ENCODE measurements at places on chromosomes 3 and 15.
A peak's percentile ranks its signal among the peaks of the same experiment; 100 is the strongest.

- no peak for DNase-seq
Measured at GRCh38 chr3:179088306-179088705, 16.7 kb upstream of the ZMAT3 start.

DNA sequence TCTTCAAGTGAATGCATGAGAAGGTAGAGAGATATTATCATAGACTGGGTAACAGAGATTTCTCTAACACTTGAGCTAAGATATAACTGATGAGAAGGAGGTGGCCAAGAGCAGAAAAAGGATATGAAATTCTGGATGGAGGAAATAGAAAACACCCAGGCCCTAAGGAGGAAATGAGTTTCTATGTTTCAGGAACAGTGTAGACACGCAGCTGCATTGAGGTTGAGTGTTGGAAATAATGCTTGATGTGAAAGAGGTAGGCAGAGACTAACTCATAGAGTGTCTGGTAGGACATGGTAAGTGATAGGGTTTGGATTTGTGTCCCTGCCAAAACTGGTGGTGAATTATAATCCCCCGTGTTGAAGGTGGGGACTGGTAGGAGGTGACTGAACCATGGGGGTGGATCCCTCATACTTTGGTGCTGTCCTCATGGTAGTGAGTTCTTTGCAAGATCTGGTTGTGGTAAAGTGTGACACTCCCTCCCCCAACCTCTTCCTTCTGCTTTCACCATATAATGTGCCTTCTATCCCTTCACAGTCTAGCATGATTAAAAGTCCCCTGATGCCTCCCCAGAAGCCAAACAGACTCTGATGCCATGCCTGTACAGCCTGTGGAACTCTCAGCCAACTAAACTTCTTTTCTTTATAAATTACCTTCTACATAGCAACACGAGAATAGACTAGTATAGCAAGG is 787.3 kb downstream of the EDEM1 start:
- DNase-seq: no peak

DNA sequence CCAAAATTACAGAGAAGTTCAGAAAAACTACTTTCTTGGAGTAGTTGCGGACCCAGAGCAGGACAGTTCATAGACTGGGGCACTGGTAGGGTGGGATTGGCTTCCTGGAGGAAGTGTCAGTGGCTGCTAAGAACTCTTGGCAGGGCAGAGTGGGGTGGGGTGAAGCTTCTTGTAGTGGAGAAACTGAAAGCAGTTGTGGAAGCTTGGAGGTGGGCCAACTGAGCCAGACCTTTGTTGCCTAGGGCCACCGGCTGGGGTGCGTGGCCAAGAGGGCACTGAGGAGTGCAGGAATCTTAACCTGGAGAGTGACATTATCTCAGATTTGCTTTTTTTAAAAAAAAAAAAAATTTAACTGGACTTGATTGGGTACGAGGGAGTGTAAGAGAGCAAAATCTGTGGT is 3.1 kb downstream of the KAT2B start:
- DNase-seq: no peak

DNA sequence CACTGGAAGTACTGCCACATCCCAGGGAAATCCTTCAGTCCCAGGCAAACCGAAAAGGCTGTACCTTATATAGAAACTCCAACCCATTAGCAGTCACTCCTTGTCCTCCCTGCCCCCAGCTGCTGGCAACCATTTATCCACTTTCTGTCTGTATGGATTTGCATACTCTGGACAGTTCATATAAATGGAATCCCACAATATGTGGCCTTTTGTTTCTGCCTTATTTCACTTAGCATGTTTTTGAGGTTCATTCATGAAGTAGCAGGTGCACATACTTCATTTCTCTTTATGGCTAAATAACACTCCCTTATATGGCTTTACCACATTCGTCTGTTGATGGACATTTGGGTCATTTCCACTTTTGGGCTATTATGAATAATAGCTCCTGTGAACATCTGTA is 51.6 kb upstream of the CMTM8 start:
- no peak for DNase-seq

DNA sequence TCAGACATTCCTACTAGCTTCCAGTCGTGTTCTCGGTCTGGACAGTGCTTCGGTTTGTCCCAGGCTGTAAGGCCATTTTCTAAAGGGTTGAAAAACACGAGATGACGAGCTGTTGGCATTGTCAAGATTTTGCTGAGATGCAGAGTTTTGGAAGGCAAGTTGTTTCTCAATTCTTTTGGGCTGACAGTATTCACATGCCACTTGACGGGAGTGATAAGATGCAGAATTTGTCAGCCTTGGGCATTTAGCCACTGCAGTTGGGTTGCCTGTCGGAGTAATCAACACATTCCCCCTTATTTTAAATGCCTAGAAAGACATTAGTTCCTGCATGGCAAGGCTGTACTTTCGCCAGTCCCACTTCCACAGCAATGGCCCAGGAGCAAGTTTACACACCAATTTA is 245.2 kb downstream of the NR1D2 start:
- DNase-seq: no peak

DNA sequence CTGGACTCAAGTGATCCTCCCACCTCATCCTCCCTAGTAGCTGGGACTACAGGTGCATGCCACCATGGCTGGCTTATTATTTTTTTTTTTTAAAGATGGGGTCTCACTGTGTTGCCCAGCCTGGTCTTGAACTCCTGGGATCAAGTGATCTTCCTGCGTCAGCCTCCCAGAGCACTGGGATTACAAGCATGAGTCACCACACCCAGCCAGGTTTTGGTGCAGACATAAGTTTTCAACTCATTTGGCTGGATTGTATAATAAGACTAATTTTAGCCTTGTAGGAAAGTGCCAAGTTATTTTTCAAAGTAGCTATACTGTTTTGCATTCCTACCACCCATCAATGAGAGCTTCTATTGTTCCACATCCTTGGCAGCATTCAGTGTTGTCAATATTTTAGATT is 32.1 kb downstream of the BUB1B start:
- peak; percentile 7 for DNase-seq

DNA sequence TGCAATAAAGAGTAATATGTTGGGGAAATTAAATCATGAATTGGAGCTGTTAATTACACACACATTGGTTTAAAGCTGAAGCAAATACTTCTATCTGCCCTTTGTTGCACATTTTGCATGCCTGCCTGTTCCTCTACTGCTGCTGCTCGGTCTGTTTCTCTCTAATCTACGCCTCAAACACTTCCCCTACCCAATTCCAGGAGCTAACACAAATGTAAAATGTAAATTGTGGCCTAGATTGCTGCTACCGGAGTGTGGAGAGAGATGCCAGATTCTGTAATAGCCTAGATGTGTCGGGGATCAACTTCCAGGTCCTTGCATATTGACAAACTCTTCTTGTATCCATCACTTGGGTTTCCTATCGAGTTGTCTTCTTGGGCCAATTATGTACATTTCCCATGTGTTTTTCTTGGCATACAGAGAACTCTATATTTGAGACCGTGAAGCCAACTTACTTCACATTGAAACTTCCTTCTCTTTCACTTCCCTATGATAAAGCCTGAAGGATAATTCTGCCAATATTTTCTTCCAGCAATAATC is 450.4 kb upstream of the NR2F2 start:
- DNase-seq: no peak

DNA sequence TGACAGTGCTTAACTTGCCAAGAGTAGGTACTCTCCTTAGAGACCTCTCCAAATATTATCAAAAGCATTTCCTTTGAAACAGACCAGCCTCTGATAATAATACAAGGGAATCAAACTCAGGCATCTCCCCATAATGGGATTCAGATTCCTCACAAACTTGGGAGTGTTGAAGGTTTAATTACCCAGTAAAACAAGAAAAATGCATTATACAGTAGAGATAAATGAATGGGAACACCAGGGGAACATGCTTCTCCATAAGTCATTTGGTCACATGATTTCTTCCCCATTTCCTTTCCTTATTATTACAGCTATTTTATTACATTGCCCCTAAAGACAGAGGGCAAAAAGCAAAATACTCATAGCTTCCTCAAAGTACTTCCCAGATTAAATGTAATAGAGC is 325.0 kb upstream of the CDIN1 start:
- DNase-seq: no peak

DNA sequence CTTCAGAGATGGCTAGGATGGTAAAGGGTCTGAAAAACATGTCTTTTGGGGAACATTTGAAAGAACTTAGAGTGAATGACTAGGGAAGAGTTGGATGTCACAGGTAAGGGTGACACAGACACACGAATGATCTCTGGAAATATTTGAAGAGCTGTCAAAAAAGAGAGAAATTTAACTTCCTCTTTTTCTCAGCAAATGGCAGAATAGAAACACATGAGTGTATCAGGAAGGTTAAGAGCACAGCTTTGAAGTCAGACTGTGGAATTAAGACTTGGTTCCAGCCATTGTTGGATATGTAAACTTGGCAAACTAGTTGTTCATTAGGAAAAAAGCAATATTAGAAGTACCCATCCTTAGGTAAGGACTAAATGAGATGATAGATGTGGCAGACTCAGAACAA is 117.7 kb downstream of the IMPG2 start:
- DNase-seq: no peak

DNA sequence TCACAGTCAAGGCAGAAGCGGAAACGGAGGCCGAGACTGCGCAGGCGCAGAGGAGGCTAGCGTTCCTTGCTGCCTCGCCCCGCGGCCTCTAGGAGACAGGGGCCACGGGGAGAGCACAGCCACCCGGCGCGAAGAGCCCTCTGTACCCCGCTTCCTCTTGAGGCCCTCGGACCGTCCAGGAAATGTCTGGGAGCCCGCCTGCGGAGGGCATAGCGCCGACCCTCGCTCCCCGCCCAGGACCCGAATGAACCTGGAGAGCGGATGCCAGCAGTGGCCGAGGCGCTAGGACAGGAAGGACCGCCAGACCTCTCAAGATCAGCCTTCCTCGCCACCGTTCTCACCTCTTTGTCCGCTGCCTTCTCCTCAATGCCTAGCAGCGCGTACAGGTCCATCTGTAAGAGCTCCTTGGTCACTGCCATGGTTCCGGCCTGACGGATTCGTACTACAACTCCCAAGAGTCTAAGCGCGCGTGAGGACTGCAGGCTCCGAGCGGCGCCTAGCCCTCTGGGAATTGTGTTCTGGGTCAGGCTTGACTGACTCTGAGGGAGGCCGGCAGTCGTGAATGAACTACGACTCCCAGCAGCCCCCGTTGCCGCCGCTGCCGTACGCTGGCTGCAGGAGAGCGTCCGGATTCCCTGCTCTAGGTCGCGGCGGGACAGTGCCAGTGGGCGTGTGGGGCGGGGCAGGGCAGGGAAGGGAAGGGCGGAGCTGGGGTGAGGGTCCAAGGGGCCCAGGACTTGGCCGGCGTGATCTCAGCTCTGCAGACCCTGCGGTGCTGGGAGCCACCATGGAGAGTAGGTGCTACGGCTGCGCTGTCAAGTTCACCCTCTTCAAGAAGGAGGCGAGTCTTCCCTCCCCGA is at the start of the genes DNAJC17 and ZFYVE19:
Gene DNAJC17 (minus strand): TSS at position 446 of the 860 bp plus-strand sequence. CDS start 27 bp downstream, at position 419.
Gene ZFYVE19 (plus strand): TSS at position 62 of the 860 bp plus-strand sequence. CDS start 501 bp downstream, at position 563.
- peak; percentile 91 for DNase-seq

DNA sequence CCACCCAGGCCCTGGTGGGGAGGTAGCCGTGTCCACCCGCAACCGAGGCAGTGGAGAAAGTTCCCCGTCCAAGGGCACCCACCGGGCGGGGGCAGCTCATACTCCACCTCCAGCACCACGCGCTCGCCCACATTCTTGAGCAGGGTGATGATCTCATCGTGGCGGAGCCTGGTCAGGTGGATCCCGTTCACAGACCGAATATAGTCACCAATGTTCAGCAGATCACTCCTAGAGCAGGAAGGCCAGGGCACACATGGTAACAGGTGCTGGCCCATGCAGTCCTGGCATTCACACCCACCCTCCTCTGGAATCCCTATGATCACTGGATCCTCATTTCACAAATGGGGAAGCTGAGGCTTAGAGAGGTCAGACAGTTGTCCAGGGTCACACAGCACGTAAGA is 15.8 kb downstream of the GRIP2 start:
- DNase-seq: no peak

DNA sequence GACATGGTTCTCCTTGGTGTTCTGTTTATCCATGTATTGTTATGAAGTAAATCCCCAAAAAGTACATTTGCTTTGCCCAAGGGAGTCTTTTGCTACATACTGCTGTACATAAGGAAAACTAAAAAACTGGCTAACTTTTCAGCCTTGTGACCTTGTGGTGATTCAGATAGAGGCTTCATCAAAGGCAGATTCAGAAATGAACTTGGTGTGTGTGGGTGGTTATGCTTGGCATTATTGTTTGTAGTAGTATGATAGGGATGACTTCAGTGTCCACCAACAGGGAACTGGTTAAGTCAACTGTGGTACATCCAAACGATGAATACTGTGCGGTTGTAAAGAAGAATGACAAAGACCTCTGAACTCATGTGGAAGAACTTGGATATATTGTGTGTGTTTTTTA is 75.6 kb upstream of the CHRNB4 start:
- DNase-seq: no peak

DNA sequence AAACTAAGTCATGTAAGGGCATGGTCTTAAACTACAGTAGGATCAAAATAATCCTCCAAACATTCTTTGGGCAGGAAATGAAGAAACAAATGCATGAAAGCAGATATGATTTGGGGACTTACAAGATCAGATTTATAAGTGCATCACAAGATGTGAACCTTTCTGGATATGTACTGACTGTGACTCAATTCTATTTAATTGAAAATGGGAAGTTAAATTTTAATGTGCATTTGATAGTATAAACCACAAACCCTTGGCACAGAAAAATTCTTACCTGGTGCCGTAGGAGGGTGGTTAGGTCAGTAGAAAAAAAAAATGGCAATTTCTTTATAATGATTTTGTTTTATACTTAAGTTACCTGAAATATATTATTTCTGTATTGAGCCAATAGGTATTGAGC is 262.5 kb upstream of the TGFBR2 start:
- DNase-seq: no peak

- DNase-seq: no peak
Measured at GRCh38 chr15:70240082-70240481, 142.4 kb upstream of the TLE3 start.

GRCh38 chr3:194102436-194102835 is 33.5 kb upstream of the HES1 start:
- DNase-seq: no peak

DNA sequence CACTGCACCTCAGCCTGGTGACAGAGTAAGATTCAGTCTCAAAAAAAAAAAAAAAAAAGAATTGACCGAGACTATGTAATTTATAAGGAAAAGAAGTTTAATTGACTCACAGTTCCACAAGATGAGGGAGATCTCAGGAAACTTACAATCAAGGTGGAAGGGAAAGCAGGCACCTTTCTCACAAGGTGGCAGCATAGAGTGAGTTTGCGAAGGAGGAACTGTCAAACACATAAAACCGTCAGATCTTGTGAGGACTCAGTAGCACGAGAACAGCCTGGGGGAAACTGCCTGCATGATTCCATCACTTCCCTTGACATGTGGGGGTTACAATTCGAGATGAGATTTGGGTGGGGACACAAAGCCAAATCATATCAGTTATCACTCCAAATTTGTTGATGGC is 380.9 kb downstream of the EDEM1 start:
- no peak for DNase-seq

DNA sequence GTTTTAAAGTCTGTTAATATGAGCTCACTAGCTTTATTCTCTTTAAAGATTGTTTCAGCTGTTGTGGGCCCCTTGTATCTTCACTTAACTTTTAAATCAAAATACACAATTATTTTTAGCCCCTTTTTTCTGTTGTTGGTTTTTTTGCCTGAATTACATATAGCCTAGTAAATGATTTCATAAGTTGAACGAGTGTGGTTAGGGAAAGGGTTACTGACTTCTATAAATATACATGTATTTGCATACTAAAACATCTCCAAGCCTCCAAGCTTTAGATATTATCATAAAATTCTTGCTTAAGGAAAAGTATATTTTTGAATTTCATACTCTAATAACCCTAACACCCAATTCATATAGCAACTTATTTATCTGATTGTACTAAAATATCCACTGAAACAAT is 73.2 kb upstream of the ARL6 start:
- DNase-seq: no peak

Measured in AG08396 (cell line).